ENCODE measurements at places on chromosomes 16 and 17. TPM values are rescaled to one million over a fixed set of nuclear protein-coding genes. Genes with fewer than 3 reads are reported as not detected.

- DNase-seq, result no peak
These were observed 33.4 kb upstream of the CLEC18A start for GRCh38 chr16:69917739-69918138.

- no peak for DNase-seq
These were observed 219.9 kb upstream of the NLRP1 start for GRCh38 chr17:5804251-5804650.

DNA sequence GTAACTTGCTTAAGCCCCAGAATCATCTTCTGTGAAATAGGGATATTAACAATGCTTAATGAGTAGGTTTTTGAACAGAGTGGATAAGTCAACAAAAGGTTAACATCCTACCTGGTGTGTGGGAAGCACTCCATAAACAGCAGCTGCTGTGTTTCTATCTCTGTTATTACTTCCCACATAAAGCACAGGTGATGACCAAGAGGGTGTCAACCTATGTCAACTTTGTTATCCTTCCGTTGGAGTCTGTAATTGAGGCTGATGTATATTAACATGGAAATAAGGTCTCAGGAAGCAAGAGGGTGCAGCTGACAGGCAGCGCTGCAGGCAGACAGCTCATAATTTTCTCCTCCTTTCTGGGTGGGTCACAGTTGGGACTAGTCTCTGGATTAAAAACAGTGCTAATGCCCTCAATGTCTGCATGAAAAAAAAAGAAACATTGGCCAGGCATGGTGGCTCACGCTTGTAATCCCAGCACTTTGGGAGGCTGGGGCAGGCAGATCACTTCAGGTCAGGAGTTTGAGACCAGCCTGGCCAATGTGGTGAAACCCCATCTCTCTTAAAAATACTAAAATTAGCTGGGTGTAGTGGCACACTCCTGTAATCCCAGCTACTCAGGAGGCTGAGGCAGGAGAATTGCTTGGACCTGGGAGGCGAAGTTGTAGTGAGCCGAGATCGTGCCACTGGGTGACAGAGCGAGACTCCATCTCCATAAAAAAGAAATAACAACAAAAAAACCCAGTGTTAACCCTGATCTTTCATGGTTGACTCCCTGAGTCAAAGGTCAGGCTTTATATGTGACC is 269.6 kb downstream of the SNX29 start:
- DNase-seq, result no peak

DNA sequence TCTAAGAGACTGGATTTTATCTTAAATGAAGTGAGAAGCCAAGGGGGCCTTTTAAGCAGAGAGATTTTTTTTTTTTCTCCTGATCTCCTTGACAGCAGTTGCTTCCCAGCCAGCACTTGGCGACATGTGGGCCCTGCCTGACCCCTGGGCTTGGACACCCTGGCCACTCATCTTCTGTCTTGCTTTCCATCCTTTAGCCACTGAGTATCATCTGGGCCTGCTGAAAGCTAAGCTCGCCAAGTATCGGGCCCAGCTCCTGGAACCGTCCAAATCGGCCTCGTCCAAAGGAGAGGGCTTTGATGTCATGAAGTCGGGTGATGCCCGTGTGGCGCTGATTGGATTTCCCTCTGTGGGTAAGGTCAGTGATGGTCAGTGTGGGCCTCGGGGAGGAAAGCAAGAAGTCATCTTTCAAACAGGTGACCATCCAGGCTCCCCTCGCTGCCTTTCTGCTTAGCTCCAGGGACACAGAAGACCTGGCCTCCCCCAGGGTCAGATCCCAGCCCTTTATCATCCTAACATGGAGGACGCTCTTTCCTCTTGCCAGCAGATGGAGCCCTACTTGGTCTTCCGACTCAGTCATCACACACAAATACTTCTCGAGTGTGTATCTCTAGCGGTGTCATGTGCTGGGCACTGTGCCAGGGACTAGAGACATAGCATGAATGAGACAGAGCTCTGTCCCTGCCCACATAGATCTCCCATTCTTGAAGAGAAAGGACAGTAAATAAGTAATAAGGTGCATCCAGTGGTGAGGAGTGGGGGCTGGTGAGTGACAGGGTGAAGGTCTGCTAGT is 6.1 kb downstream of the DRG2 start:
- no peak for DNase-seq

GRCh38 chr16:2082171-2082982 is 34.6 kb downstream of the TSC2 start:
- peak; percentile 40 for DNase-seq

DNA sequence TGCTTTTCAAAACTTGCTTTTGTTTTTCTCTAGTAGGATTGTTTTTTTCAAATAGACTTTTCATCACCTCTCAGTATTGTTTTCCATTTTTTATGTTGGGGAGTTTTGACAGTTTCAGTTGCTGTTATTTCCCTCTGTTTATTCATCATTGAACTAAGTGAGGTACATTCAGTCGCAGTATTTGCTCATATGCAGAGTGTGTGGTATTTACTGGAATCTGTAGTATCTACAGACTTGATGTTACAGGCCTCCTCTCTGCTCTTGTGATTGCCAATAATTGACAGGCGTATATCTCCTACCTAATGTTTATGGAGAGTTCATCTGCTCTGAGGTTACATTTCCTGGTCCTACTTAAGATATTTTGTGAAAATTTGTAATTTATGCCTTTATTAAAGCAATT is 49.6 kb downstream of the COX10 start:
- DNase-seq, result no peak

DNA sequence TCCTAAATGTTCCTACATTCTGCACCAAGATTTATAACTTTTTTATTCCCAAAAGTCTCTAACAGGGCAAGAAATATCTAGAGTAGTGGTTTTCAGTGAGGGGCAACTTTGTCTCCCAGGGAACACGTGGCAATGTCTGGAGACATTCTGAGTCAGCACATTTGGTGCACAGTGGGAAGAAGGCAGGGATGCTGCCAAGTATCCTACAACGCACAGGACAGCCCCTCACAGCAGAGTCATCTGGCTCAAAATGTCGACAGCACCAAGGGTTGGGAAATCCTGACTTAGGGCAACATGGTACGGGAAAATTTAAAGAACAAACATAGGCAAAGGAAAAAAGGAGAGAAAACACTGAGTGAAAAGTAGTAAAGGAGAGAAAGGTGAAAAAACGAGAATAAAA is 61.8 kb downstream of the SMG6 start:
- DNase-seq, result no peak

DNA sequence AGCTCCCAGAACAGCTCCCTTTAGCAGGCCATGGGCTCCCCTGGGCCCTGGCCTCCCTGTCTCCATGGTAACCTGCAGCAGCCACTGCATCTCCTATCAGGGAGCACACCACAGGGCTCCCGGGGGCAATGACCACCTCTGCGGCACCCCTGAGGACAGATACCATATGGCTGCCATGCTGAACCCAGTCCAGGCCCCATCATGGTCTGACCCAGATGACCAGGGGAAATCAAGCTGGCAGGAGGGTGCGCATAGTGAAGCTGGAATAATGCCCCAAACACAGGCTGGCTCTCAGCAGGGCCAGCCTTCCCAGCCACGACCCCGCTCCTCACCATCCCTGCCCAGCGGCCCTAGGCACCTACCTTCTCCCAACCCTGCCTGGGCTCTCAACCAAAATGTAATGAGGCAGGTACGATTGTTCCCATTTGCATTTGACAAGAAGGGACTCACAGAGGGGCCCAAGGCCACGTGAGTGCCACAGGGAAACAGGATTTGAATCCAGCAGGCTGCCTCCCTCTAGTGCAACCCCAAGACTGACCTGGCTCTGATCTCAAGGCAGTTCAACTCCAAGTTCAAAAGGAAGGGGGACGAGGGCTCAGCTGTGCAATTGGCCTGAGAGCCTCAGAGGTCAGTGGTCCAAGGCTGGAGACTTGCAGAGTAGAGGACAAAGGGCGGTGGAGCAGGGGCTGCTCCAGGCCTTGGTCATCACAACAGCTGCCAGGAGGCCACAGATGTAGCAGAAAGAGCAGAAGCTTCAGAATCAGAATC is 2.4 kb downstream of the RUNDC3A start:
- no peak for DNase-seq

GRCh38 chr16:65102326-65102725 is 19.5 kb downstream of the CDH11 start:
- DNase-seq, result no peak

GRCh38 chr17:61150686-61151299 is 248.8 kb upstream of the TBX2 start:
- no peak for DNase-seq

- DNase-seq, result no peak
These were observed 68.1 kb downstream of the IRF8 start for GRCh38 chr16:85967111-85967510.

ATAD5 gene
- total RNA-seq, result 8.6 TPM

QRICH2 gene
- 6.9 TPM for total RNA-seq

SLC5A11 gene
- not detected for total RNA-seq

CA7 gene
- not detected for total RNA-seq

TNS4 gene
- not detected for total RNA-seq

NPIPA7 gene
- 2.0 TPM for total RNA-seq

KRTAP2-1 gene
- total RNA-seq, result not detected

ARL5C gene
- not detected for total RNA-seq

FBXW10B gene
- 0.82 TPM for total RNA-seq
